Stimulated activated CD8-positive, alpha-beta memory T cell treated with anti-CD3 and anti-CD28 coated beads, Interleukin-7, amount 100 ng/mL, for 4 hours (primary cell): ENCODE measurements at places on chromosomes 2 and 18.

DNA sequence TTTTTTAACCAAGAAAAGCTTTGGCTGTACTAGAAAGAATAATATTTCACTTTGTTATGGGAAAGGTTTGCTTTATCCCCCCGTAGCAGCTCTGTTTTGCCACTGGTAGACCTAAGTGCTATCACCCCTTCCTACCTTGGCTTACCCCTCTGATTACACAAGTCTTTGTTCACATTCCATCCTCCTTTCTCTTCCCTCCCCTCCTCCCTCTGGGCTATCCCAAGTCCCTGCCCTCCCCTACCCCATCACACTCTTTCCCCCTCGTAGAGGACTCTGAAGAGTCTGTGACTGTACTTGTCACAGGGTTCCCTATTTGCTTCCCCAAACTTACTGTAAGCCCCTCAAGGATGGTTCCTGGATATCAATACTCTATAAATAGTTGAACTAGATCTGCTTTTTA, 152.9 kb upstream of the NOSTRIN start:
- DNase-seq: no peak

DNA sequence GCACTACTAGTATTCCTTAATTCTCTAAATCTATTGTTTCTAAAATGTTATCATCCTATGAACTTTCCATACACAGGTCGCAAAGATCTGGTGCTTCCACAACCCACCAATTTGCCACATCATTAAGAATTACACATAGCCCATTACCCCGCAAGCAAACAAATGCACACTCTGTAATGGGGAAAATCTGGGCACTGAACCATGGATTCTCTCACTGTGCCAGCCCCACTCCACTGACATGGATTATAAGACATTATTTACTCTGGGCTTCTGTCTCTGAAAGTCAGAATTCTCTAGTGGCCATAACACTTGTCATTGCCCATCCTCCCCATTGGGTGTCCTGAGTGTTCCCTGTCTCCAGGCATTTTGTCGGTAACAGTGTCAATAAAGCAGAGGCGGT, 537.1 kb downstream of the EPHA4 start:
- no peak for DNase-seq

DNA sequence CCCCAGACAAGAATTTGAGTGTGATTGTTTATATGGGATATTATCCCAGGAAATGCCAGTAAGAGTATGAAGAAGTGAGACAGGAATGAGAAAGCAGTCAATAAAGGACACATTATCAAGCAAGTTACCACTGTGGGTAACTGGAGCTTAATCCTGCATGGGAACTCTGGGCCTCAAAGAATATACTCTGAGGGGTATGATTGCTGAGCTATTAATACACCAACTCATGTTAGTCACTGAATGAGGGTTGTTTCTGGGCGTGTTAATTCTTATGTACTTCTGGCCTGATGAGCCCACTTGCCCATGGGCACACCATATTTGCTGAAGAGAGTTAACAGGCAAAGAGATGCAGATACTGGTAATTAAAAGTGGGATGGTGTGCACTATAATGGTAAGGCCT, 26.6 kb upstream of the PAIP2B start:
- DNase-seq: no peak

- DNase-seq: no peak
Measured at GRCh38 chr2:109638795-109639194, 24.6 kb downstream of the SOWAHC start.

GRCh38 chr18:34620258-34620861, 89.7 kb upstream of the DTNA start:
- DNase-seq: no peak

GRCh38 chr2:1767939-1768691, 23.8 kb upstream of the PXDN start:
- DNase-seq: no peak

DNA sequence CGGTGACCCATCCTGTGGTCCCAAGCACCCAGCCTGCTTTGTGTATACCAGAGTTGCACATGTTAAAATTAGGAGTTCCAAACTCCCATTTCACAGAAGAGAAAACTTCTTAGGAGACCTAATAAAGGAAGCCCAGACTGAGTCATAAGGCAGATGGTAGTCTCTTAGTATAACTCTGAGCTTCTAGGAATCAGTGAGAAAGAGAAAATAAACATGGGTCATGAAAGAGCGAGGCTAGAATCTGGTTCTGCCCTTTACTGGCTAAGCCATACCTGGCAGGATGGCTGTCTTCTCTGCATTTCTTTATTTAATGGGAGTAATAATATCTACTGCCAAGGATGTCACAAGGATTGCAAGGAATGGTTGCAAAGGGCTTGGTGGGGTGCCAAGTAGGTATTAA, 101.2 kb upstream of the TRIB2 start:
- DNase-seq: no peak

DNA sequence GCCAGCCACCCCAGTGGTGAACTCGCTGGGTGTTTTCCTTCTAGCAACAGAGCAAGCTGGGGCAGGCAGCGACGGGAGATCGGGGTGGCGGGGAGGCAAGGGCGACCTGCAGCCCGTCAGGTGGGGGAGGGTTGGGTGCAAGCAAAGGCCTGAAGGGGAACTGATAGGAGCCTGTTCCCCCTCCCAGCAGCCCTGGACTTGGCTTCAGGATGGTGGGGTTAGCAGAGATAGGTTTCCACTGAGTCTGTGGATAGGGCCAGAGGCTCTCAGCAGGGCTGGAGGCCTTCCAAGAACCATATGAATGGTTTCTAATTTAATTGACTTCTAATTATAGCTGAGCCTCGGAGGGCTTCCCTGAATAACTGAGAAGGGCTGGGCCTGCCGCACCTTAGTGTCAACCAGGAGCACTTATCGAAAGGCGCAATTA, 55.3 kb downstream of the EDAR start:
- DNase-seq: no peak

GRCh38 chr2:134194519-134194918, 59.4 kb upstream of the MGAT5 start:
- DNase-seq: no peak

GRCh38 chr18:22084547-22084946, 84.8 kb upstream of the GATA6 start:
- no peak for DNase-seq

- no peak for DNase-seq
Measured at GRCh38 chr18:28125051-28125450, 51.9 kb downstream of the CDH2 start.

DNA sequence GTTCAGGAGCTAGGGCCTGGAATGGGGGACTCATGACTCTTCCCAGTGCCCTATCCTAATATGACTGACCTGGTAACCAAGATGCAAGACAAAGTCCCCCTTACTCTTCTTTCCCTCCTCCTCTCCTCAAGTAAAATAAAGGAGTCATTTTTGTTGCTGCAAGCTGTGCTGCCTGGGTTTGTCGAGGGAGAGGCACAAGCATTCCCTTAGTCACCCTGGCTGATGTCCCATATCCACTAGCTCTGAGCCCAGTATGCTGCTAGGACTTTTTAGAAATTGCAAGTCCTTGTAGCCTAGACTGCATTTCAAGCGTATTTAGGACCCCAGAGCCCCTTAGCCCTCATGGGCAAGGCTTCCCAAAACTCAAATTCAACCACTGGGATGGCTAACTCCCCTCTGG, 338.5 kb upstream of the SETBP1 start:
- no peak for DNase-seq

DNA sequence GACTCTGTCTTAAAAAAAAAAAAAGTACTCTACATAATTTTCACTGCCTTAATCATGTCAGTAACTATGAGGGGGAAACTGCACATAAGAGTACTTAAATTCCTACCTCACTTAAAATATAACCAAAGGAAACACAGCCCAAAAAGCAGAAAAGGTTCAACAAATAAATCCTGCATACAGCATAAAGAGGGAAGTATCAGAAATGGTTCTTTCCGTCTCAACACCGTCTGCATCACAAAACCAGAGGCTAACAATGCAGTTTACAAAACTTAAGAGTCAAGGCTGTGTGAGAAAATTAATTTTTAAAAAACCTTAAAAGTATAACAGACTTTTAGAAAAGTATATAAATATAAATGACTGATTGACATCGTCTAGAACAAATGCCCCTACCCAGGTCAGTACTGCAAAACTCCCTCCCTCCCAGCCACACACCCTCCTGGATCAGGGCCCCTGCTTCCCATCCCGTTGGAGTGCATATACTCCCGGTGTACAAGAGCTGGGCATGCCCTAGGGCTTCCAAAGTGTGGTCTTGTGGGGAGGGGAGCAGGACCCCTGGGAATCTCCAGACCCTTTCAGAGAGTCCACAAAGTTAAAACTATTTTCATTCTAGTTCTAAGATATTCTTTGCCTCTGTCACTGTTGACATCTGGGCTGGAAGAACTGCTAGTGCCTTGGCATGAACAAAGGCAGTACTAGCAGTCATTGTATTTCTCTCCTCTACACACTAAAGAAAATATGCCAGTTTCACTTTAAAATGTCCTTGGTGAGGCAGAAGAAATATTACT, 67.0 kb upstream of the SERTAD2 start:
- DNase-seq: no peak

GRCh38 chr2:191064590-191064989, 50.6 kb upstream of the STAT1 start:
- no peak for DNase-seq

DNA sequence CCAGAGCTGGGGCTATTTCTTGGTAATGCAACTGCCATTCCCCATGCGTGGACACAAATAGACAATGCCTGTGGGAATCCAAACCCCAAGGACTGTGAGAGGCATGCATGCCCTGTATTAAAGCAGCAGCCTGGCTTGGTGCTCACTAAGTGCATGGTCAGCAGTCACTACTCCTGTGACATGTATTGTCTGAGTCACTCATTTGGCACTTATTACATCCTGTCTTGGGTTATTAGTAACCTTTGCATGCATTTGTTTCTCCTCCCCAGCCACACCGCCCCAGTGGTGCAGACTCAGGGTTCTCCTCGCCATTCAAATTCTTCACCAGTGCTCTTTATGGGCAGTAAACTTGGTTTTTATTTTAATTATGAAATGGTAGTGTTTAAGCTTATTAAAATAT, 30.2 kb downstream of the PRKCE start:
- DNase-seq: no peak

DNA sequence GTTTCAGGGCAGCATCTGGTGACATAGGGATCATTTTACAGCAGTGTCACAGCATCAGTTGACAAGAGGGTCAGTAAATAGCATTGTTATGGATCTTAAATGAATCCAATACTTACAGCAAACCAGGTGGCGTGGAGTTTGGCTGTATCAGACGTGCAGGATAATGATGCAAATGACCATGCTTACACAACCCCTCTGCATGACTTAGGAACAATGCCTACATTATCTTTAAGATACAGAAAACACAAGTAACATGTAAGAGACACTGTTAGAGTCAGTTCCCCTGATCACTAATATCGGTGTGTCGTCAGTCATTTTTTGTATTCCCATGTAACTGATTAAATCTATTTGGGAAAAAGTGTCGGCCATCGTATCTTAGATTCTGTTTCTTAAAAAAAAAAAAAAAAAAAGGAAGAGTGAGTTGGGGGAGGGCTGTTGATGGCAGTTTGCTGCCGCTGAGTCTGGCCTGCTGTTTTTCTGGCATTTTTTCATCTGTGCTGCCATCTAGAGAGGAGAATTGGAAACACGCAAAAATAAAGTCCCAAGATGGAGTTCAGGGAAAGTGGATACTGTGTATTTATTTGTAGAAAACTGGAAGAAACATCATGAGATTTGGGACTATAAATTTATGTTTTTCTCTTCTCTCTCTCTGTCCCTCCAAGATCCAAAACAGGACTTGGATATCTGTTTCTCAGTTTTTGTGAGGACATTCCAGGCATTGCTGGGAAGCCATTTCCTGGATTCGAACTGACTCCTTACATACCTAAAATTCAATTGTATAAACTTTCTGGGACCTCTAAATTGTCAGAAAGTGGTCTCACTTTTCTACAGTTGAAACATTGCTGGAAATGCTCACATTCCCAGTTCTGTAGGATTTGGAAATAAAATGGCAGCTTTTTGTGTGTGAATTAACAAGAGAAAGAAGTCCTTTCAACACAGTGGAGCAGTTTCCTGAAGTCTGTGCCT, 60.3 kb upstream of the AGPS start:
- DNase-seq: no peak

DNA sequence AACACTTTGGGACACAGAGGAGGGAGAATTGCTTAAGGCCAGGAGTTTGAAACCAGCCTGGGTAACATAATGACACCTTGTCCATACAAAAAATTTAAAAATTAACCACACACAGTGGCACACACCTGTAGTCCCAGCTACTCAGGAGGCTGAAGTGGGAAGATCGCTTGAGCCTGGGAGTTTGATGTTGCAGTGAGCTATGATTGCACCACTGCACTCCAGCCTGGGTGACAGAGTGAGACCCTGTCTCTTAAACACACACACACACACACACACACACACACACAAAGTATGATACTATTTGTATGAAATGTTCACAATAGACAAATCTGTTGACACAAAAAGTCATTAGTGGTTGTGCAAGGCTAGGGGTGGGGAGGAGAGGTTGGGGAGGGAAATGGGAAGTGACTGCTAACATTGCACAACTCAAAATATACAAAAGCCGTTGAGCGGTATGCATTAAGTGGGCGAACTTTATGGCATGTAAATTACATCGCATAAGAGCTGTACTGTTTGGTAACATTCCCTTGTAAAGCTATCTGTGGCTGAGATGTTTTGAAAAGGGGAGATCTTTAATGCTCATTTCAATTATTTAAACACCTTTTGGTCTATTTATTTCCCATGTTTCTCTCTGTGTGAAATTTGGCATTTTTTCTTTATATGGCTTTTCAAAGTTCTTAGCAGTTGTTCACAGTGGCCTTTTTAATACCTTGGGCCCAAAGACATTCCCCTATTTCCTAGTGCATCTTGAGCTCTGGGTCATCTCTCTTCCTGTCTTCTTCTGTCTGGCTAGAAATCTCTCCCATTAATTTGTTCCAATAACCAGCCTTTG, 58.9 kb upstream of the ZNF516 start:
- DNase-seq: no peak

DNA sequence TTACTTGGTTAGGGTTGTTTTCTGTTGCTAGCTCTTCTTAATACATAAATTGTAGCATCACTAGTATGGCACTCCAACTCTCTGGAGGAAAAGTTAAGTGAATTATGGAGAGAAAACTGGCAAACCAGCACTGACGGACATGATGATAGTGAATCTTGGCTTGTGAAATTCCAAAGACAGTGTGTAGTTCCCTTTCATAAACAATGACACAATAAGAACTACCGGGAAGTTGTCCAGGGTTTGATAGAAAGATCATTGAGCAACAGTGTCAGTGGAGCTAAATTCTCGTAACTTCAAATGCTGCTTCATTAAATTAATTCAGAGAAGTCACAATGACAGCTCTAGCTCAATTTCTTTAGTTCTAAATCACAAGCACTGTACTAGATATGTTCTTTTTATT, 66.5 kb downstream of the RIT2 start:
- DNase-seq: no peak

DNA sequence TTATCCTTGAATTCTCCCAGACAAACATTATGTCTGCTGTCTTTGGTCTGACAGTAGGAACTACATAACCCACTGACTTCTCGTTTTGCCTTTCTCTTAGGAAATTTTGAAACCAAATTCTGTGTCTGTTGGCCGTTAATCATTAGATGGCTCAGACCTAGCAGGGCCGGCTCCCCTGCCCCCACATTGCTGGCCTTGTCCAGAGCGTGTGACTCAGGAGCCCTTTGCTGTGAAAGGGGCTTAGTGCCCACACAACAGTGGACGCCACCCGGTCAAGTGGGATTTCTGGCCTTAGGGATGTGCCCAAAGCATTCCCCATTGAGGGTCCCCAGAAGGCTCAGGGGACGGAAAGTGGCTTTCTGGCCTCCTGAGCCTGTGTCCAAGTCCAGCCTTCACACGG, 137.5 kb downstream of the CTIF start:
- no peak for DNase-seq

GRCh38 chr18:63253014-63253413, 66.6 kb downstream of the BCL2 start:
- DNase-seq: no peak

GRCh38 chr2:127604986-127605385, 41.0 kb upstream of the GPR17 start:
- DNase-seq: no peak
